ENCODE measurements at places on chromosomes 12 and 14.

GRCh38 chr12:113933201-113933786 is 32.8 kb downstream of the RBM19 start:
- peak; percentile 62 for DNase-seq

GRCh38 chr14:103593577-103593976 is 30.8 kb downstream of the COA8 start:
- no peak for DNase-seq

- DNase-seq = no peak
Observed at GRCh38 chr12:55049676-55050075, 29.9 kb downstream of the NEUROD4 start.

- DNase-seq = no peak
Observed at GRCh38 chr14:21543521-21543960, 17.4 kb upstream of the SALL2 start.
